Forelimb muscle (tissue), 1 donor: ENCODE measurements at places on chromosomes 3 and 15. TPM values are rescaled to one million over a fixed set of nuclear protein-coding genes. Genes with fewer than 3 reads are reported as not detected.

The TEX55 gene
- polyA plus RNA-seq: not detected

The CDCP1 gene
- 0.34 TPM for polyA plus RNA-seq

The FBXL22 gene
- polyA plus RNA-seq: 33.6 TPM

The CORO2B gene
- 4.4 TPM for polyA plus RNA-seq

The SST gene
- polyA plus RNA-seq: not detected

The MCF2L2 gene
- 0.25 TPM for polyA plus RNA-seq

The FBXW12 gene
- polyA plus RNA-seq: 0.15 TPM

The VGLL3 gene
- 25.9 TPM for polyA plus RNA-seq

The LIPH gene
- polyA plus RNA-seq: 0.27 TPM

The SLC9C1 gene
- polyA plus RNA-seq: 0.42 TPM

The GATM gene
- polyA plus RNA-seq: 505 TPM

The CXCR6 gene
- polyA plus RNA-seq: 0.28 TPM

The SLC12A1 gene
- 0.15 TPM for polyA plus RNA-seq

The FAM43A gene
- polyA plus RNA-seq: 15.0 TPM

The FEZF2 gene
- polyA plus RNA-seq: not detected

The EFCC1 gene
- 1.6 TPM for polyA plus RNA-seq

The C15orf62 gene
- polyA plus RNA-seq: 1.9 TPM

The CYP1A2 gene
- polyA plus RNA-seq: 0.10 TPM

The GABRG3 gene
- polyA plus RNA-seq: 0.22 TPM

The AP3B2 gene
- 0.29 TPM for polyA plus RNA-seq

The ATP13A5 gene
- polyA plus RNA-seq: 0.63 TPM

The CHST13 gene
- 0.16 TPM for polyA plus RNA-seq

The MAP3K13 gene
- polyA plus RNA-seq: 12.1 TPM

The CLSTN2 gene
- polyA plus RNA-seq: 2.1 TPM

The CAMK2N2 gene
- polyA plus RNA-seq: not detected

The SEC22C gene
- polyA plus RNA-seq: 19.6 TPM

The CHCHD4 gene
- 14.5 TPM for polyA plus RNA-seq

The OSTN gene
- 4.7 TPM for polyA plus RNA-seq

The UNC13C gene
- polyA plus RNA-seq: 2.5 TPM

The USP13 gene
- polyA plus RNA-seq: 48.8 TPM

The FRMD5 gene
- 0.42 TPM for polyA plus RNA-seq

The GRAMD1C gene
- polyA plus RNA-seq: 2.7 TPM

The AQP9 gene
- polyA plus RNA-seq: not detected

The HDC gene
- polyA plus RNA-seq: 1.2 TPM

The ITIH1 gene
- polyA plus RNA-seq: not detected

The ADCY5 gene
- polyA plus RNA-seq: 4.3 TPM

The GYG1 gene
- polyA plus RNA-seq: 85.5 TPM

The CLDN11 gene
- polyA plus RNA-seq: 1.7 TPM

The NEK10 gene
- 4.6 TPM for polyA plus RNA-seq

The SLC2A2 gene
- not detected for polyA plus RNA-seq

The CD80 gene
- not detected for polyA plus RNA-seq
